ENCODE measurements at places on chromosomes 7 and 10.
A peak's percentile ranks its signal among the peaks of the same experiment; 100 is the strongest.

GRCh38 chr7:142805350-142806021 is 34.7 kb downstream of the PRSS2 start:
- no peak for DNase-seq

DNA sequence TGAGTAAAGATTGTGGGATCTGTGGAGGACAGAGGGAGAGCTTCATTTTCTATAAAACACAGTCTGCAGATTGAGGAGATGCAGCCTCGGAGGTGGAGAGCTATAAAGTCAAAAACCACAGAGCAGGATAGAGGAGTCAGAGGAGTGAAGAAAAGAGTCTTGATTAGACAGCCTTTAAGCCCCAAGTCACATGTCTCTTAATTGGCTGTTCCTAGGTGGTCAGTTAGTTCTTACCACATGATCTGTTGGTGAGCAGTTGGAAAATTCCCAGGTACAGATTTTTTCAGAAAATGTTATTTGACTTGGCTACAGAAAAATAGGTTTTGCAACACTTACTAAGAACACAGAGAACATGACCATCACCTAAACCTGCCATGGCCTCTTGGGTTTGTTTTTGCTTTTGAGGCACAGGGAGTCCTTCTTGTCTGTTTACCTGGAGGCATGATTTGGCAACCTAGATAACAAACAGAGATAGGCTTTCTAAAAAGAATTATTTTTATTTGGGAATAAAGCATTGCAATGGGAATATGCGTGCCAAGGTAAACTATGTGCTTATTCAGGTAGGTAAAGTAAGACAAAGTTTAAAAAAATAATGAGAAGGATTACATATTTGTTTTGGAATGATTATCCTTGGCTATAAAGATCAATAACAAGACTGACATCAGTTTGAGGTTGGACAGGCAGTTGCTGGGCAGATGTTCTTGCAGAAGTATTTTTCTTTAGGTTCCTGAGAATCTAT is 604 bp upstream of the CYP3A43 start:
- no peak for DNase-seq

DNA sequence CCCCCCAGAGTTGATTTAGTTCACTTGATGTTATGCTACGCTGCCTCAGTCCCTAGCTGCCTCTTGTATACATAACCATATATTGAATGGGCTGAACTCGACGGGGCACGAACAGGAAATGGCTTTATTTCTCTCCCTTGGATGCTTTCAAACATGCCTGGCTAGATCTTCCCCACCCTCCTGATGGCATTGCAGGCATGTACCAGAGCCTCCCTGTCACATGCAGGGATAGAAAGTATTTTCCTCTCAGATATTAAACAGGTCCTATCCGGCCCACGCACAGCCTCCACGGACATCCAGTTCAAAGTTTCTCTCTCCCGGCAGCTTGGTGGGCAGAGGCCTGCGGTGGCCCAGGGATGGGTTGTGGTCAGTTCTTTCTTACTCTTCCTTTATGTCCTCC is 422.1 kb downstream of the RPS24 start:
- DNase-seq = no peak

- DNase-seq = peak; percentile 21
Observed at GRCh38 chr10:118471863-118472262, 123.6 kb downstream of the PRLHR start.

- DNase-seq = no peak
Observed at GRCh38 chr10:79416578-79417255, 28.7 kb downstream of the ZCCHC24 start.

DNA sequence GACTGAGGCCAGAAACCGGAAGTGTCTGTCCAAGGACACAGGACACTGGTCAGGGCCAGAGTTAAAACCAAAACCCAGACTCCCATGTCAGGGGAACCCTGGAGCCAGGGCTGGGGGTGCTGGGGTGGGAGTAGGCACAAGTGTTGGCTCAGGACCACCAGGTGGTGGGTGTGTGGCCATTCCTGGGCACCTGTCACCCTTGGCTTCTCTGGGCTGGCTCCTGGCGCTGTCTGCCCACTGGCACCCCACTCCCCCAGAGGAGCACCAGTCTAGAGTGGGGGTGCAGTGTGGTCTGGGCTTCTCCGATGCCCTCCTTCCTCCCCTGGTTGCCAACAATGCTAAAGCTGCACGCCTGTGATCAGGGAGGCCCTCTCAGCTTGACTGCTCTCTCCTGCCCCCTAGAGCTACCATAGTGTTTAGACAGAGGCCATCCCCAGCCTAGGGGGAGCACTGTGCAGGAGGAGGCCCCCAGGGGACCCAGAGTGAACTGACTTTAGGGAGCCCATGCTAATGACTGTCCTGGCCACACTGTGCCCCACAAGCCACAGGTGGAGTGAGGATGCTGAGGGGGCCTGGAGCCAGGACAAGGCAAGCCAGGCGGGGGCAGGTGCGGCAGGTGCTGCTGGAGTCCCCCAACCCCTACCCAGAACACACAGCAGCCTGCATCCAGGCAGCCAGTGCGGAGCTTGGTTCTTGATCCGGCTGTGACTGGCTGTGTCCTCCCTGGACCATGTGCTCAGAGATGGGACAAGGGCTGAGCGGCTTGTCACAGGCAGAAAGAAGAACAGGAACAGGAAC is 11.0 kb downstream of the RASGEF1A start:
- DNase-seq = peak; percentile 3

Data from amniotic epithelial cell (primary cell).